ENCODE measurements at places on chromosomes 1 and 21.

- no peaks in the 10 kb centered on the region for H3K4me1 ChIP-seq
- no peak overlapping the region for H3K27ac ChIP-seq
- no peak overlapping the region for H3K4me3 ChIP-seq
- peaks cover 65% of the 10 kb centered on the region for H3K36me3 ChIP-seq
These were observed 16.3 kb downstream of the LRRC71 start for GRCh38 chr1:156936721-156937220.

DNA sequence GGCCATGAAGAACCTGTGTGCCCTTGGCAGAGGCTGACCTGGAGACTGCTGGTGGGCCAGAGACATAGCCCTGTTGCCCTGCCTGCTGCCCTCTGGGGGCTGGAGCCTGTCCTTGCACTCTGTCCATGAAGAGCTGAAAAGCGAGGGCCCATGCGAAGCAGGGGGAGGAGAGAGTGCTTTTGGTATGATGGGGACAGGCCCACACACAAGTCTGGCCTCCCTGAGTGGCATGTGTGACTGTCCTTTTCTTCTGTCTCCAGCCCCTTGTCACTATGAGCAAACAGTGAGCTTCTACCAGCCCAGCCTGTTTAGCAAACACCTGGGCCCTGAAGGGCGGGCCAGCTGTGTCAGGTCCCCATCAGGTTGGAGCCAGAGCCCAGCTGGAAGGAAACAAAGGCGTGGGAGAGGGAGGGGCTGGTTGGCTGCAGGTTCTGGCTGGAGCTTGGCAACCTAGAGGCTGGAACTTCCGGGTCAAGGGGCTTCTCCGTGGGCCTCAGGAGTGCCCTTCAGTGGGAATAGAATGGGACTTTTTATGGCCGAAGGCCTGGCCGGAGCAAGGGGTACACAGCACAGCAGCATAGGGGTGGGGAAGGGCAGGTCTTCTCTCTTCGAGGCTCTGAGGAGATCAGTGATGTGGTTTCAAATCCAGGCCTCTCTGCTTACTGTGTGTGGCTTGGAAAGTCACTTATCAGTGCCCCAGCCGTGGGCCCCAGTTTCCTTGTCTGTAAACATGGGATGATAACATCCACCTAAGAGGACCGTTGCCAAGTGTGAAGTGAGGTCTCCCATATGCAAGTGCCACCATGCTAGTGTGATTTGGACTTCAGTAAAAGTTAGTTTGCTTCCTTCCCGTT is 14.3 kb downstream of the QSOX1 start:
- DNase-seq, result peak; percentile 93
- H3K36me3 ChIP-seq, result peaks cover 14% of the 10 kb centered on the region
- peaks cover 11% of the 10 kb centered on the region for H3K4me1 ChIP-seq

- H3K27ac ChIP-seq, result no peak overlapping the region
- no peak overlapping the region for H3K4me3 ChIP-seq
- DNase-seq, result no peak
These were observed 867.8 kb upstream of the ADGRL4 start for GRCh38 chr1:79874289-79874688.

DNA sequence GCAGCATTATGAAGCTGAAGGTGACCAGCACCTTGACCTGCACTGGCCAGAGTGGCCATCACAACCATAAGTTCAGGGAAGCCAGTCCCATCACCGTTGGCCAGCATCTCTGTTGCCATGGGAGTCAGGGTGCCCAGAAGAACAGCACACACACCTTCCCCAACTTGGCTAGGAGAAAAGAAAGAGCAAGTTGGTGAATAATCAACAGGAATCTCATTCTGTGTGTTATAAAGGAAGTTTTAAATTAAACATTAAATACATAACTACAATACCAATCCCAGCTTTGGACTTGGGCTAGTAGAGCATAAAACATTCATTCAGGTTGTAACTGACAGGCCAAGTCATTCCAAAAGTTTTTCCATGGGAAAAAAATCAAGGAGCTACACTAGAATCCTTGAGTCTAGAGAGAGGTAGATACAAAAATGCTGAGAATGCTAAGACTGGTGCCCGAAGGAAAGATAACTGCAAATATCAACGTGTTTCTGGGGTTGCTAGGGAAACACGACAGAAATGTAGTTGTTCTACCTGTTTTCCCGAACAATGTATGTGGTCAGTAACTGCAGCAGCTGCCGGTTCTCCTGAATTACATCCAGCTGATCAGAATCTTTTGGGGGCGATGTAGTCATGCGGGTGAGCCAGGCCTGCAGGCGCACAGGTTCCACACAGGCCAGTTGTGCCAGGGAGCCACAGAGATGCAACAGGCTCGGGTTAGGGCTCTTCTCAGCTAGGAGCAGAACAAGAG is 45.6 kb downstream of the UBR4 start:
- no peak overlapping the region for H3K27ac ChIP-seq
- no peaks in the 10 kb centered on the region for H3K27me3 ChIP-seq
- no peak for DNase-seq
- H3K4me3 ChIP-seq, result no peak overlapping the region
- peaks cover 100% of the 10 kb centered on the region for H3K36me3 ChIP-seq

GRCh38 chr1:178093494-178093950 is 382 bp upstream of the RASAL2 start:
- peak overlapping the region; percentile 86 for H3K4me3 ChIP-seq
- H3K27ac ChIP-seq, result peak overlapping the region; percentile 84
- DNase-seq, result peak; percentile 97
- no peaks in the 10 kb centered on the region for H3K36me3 ChIP-seq

GRCh38 chr1:226062558-226063223 is at the start of gene H3-3A:
Gene H3-3A, plus strand, starts transcription at chr1:226062716. Its CDS starts 1,636 bp downstream, at chr1:226064352.
- peak within 1 kb of the TSS; percentile 99 for H3K4me3 ChIP-seq
- no peaks in the 10 kb centered on the region for H3K27me3 ChIP-seq
- H3K4me1 ChIP-seq, result peaks cover 7% of the 10 kb centered on the region
- H3K36me3 ChIP-seq, result peaks cover 35% of the 10 kb centered on the region
- peak within 1 kb of the TSS; percentile 99 for H3K27ac ChIP-seq

DNA sequence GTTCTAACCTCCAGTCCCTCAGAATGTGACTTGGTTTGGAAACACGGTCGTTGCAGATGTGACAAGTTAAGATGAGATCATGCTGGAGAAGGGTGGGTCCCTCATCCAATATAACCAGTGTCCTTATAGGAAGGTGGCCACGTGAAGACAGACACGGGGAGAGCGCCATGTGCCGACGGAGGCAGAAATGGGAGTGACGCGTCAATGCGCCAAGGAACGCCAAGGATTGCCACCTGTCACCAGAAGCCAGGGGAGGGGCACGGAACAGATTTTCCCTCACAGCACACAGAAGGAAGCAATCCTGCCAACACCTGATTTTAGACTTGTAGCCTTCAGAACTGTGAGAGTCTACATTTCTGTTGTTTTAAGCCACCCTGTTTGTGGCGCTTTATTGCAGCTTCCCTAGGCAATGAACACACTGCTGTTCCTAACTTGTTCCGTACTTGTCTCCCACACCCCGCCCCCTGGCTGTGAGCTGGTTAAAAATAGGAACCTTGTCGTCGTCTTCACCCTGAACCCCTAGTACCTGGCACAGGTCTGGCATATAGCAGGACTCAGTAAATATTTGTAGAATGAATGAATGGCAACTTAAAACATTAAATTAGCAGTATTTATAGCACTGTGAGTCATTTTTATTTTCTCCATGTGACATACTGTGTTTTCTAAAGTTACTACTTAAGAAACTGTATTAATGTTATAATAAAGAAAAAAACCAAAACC is 14.2 kb downstream of the RIMS3 start:
- no peaks in the 10 kb centered on the region for H3K27me3 ChIP-seq
- no peak overlapping the region for H3K4me3 ChIP-seq
- H3K4me1 ChIP-seq, result no peaks in the 10 kb centered on the region
- no peak for DNase-seq
- no peak overlapping the region for H3K27ac ChIP-seq
- H3K36me3 ChIP-seq, result no peaks in the 10 kb centered on the region

DNA sequence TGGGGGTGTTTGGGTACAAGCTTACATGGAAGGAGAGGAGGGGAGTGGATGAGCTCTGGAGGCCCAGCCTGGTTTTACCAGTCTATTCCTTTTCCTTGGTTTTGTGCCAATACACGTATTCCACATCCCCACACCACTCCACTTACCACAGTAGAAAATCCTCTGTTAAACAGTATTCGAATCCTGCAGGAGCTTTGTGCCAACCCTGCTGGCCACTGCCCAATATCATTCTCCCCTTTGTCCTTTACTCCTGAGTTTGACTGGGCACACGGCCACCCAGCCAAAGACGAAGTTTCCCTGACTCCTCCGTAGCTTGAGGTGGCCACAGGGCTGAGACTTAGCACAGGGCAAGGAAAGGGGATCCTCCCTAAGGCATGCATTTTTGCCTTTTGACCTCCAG is 61.6 kb downstream of the TMCO4 start:
- peaks cover 29% of the 10 kb centered on the region for H3K27me3 ChIP-seq
- no peaks in the 10 kb centered on the region for H3K4me1 ChIP-seq
- DNase-seq, result no peak
- no peak overlapping the region for H3K4me3 ChIP-seq

GRCh38 chr1:101567582-101568189 is 330.9 kb downstream of the S1PR1 start:
- no peaks in the 10 kb centered on the region for H3K27me3 ChIP-seq
- no peak overlapping the region for H3K4me3 ChIP-seq
- no peak overlapping the region for H3K27ac ChIP-seq
- H3K4me1 ChIP-seq, result no peaks in the 10 kb centered on the region
- DNase-seq, result peak; percentile 73

GRCh38 chr1:81760477-81761097 is 40.1 kb upstream of the ADGRL2 start:
- H3K36me3 ChIP-seq, result no peaks in the 10 kb centered on the region
- DNase-seq, result no peak
- H3K4me3 ChIP-seq, result no peak overlapping the region
- no peaks in the 10 kb centered on the region for H3K4me1 ChIP-seq
- H3K27me3 ChIP-seq, result no peaks in the 10 kb centered on the region

- no peaks in the 10 kb centered on the region for H3K27me3 ChIP-seq
- H3K36me3 ChIP-seq, result no peaks in the 10 kb centered on the region
These were observed 135.5 kb downstream of the PBX1 start for GRCh38 chr1:164694505-164694904.

DNA sequence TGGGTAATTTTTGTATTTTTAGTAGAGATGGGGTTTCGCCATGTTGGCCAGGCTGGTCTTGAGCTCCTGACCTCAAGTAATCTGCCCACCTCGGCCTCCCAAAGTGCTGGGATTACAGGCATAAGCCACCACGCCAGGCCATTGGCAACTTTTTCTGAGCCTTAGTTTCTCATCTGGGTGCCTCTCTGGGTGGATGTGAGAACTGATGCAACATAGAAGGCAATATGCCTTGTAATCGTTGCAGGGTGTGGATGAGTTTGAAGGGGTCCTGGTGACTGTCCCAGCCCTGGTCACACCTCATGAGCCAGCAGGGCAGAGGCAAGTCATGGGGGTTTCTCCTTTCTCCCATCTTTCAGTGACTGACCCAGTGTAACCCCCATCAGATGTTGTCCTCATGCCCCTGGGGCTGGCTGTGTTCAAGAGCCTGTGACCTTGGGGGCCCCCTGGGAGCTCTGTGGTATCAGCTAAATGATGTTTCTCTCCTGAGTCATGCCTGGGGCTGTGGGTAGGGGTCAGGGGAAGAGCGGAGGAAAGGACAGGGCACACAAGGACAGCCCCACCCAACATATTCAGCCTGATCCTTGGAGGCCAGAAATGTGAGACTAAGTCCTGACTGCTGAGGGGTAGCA is 3.6 kb downstream of the COL9A2 start:
- H3K36me3 ChIP-seq, result peaks cover 40% of the 10 kb centered on the region
- no peak overlapping the region for H3K4me3 ChIP-seq
- H3K27me3 ChIP-seq, result peaks cover 13% of the 10 kb centered on the region
- no peak for DNase-seq

GRCh38 chr1:113659556-113659955 is 99.7 kb downstream of the PHTF1 start:
- no peak for DNase-seq
- no peaks in the 10 kb centered on the region for H3K27me3 ChIP-seq
- H3K4me1 ChIP-seq, result peaks cover 3% of the 10 kb centered on the region

DNA sequence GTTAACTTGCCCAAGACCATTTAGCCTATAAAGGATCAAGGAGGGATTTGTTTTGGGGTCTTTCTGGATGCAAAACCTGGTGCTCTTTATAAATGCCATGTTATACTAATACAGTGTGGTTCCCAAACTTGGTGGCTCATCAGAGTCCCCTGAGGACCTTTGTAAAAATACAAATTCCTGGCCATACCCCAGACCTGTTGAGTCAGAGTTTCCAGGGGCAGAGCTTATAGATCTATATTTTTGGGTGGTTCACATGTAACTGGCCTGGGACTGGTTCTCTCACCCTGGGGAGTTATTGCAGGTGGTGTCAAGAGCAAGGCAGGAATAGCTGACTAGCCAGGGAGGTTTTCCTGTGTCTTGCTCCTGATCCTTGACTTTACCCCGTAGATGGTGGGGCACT is 136.9 kb upstream of the HNRNPU start:
- DNase-seq, result no peak
- no peak overlapping the region for H3K4me3 ChIP-seq
- no peaks in the 10 kb centered on the region for H3K4me1 ChIP-seq
- H3K27ac ChIP-seq, result no peak overlapping the region
- no peaks in the 10 kb centered on the region for H3K36me3 ChIP-seq

- no peak overlapping the region for H3K27ac ChIP-seq
- H3K27me3 ChIP-seq, result no peaks in the 10 kb centered on the region
- no peak for DNase-seq
- no peaks in the 10 kb centered on the region for H3K4me1 ChIP-seq
These were observed 152.3 kb downstream of the PCNX2 start for GRCh38 chr1:233143241-233143640.

GRCh38 chr1:52523376-52523775 is 29.5 kb downstream of the TUT4 start:
- H3K36me3 ChIP-seq, result peaks cover 86% of the 10 kb centered on the region
- no peak overlapping the region for H3K27ac ChIP-seq
- H3K4me1 ChIP-seq, result no peaks in the 10 kb centered on the region
- no peak overlapping the region for H3K4me3 ChIP-seq
- no peak for DNase-seq

DNA sequence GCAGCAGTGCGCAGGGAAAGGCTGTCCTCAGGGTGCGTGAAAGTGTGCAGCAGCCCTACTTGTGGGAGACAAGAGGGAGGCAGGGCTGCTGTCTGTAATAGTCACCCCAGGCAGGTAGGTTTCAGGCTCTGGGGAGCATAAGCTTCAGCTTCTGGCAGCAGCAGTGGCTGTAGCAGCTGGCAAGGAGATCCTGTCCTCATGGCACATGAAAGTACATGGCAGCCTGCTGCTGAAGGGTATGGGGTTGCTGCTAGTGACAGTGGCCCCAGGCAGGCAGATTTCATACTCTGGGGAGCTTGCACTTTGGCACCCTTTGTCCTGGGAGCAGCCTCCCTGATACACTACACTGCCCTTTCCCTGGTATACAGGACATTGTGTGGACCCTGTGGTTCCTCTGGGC is 26.3 kb downstream of the KIAA0319L start:
- no peak for DNase-seq
- H3K4me1 ChIP-seq, result peaks cover 6% of the 10 kb centered on the region
- H3K4me3 ChIP-seq, result peak overlapping the region; percentile 54
- H3K27me3 ChIP-seq, result no peaks in the 10 kb centered on the region
- H3K27ac ChIP-seq, result no peak overlapping the region

- no peak overlapping the region for H3K4me3 ChIP-seq
- no peaks in the 10 kb centered on the region for H3K36me3 ChIP-seq
- no peaks in the 10 kb centered on the region for H3K27me3 ChIP-seq
- H3K27ac ChIP-seq, result no peak overlapping the region
These were observed 45.5 kb upstream of the PRRX1 start for GRCh38 chr1:170618421-170618820.

- no peak for DNase-seq
- H3K27ac ChIP-seq, result no peak overlapping the region
- peaks cover 2% of the 10 kb centered on the region for H3K4me1 ChIP-seq
- peaks cover 46% of the 10 kb centered on the region for H3K36me3 ChIP-seq
These were observed 22.7 kb upstream of the SFT2D2 start for GRCh38 chr1:168202941-168203654.

- DNase-seq, result peak; percentile 90
- no peak overlapping the region for H3K4me3 ChIP-seq
- peaks cover 10% of the 10 kb centered on the region for H3K36me3 ChIP-seq
- no peak overlapping the region for H3K27ac ChIP-seq
- no peaks in the 10 kb centered on the region for H3K27me3 ChIP-seq
These were observed 45.7 kb downstream of the SLC9A1 start for GRCh38 chr1:27109103-27109822.
